Hepatocyte (in vitro differentiated cells): ENCODE measurements at places on chromosomes 7 and 10. TPM values are rescaled to one million over a fixed set of nuclear protein-coding genes. Genes with fewer than 3 reads are reported as not detected.

TMEM140 gene
- total RNA-seq, result 19.4 and 20.8 TPM in 2 replicates

FGFR2 gene
- total RNA-seq, result 72.6 and 90.4 TPM in 2 replicates

ATOH7 gene
- 0.17 TPM in 1 of 2 replicates, not detected in the other for total RNA-seq

C7orf57 gene
- total RNA-seq, result 0.43 TPM in 1 of 2 replicates, not detected in the other

C10orf67 gene
- 0.10 TPM in 1 of 2 replicates, not detected in the other for total RNA-seq

DYNC1I1 gene
- 2.5 and 4.6 TPM in 2 replicates for total RNA-seq

CNNM1 gene
- total RNA-seq, result 3.8 and 4.8 TPM in 2 replicates

TBX20 gene
- total RNA-seq, result 14.7 and 14.8 TPM in 2 replicates

MAT1A gene
- total RNA-seq, result 50.0 and 62.1 TPM in 2 replicates

HYAL4 gene
- total RNA-seq, result 0.07 TPM in 1 of 2 replicates, not detected in the other

NEUROD6 gene
- total RNA-seq, result not detected in 2 replicates

CYP3A4 gene
- total RNA-seq, result 29.8 and 43.4 TPM in 2 replicates

GOLGA7B gene
- total RNA-seq, result 0.12 and 1.5 TPM in 2 replicates

H2BK1 gene
- total RNA-seq, result not detected in 2 replicates

CPA4 gene
- total RNA-seq, result 1.1 and 2.1 TPM in 2 replicates

NEURL1 gene
- total RNA-seq, result 3.6 and 4.6 TPM in 2 replicates

MACC1 gene
- 42.9 and 46.0 TPM in 2 replicates for total RNA-seq

KIAA1217 gene
- total RNA-seq, result 20.1 and 33.2 TPM in 2 replicates

TSPAN12 gene
- 26.0 and 33.8 TPM in 2 replicates for total RNA-seq

SPDYE2B gene
- total RNA-seq, result not detected in 2 replicates

PDE1C gene
- 3.3 and 5.0 TPM in 2 replicates for total RNA-seq

AUTS2 gene
- total RNA-seq, result 13.0 and 40.9 TPM in 2 replicates

FAM25G gene
- total RNA-seq, result not detected in 2 replicates

ERV3-1 gene
- total RNA-seq, result 21.8 and 24.7 TPM in 2 replicates

STRIP2 gene
- total RNA-seq, result 1.1 and 1.4 TPM in 2 replicates

ADAMTS14 gene
- total RNA-seq, result 0.60 and 0.87 TPM in 2 replicates

SKIDA1 gene
- 1.9 and 2.3 TPM in 2 replicates for total RNA-seq

NCAPG2 gene
- 7.1 and 9.5 TPM in 2 replicates for total RNA-seq

ERVW-1 gene
- 0.37 TPM in 1 of 2 replicates, not detected in the other for total RNA-seq

PANK1 gene
- 51.0 and 55.5 TPM in 2 replicates for total RNA-seq

EVX1 gene
- total RNA-seq, result 1.1 and 1.6 TPM in 2 replicates

AGR2 gene
- 117 and 178 TPM in 2 replicates for total RNA-seq

FAM3C gene
- 113 and 119 TPM in 2 replicates for total RNA-seq

CUBN gene
- 9.4 and 10.6 TPM in 2 replicates for total RNA-seq

NUTM2D gene
- 5.0 and 5.3 TPM in 2 replicates for total RNA-seq

CPEB3 gene
- total RNA-seq, result 4.1 and 4.9 TPM in 2 replicates

IQCE gene
- 8.2 and 13.3 TPM in 2 replicates for total RNA-seq

NEUROG3 gene
- not detected in 2 replicates for total RNA-seq

HOXA6 gene
- total RNA-seq, result not detected in 2 replicates

C10orf62 gene
- 0.23 TPM in 1 of 2 replicates, not detected in the other for total RNA-seq
